ENCODE measurements at places on chromosomes 5 and 9. TPM values are rescaled to one million over a fixed set of nuclear protein-coding genes. Genes with fewer than 3 reads are reported as not detected.

The THBS4 gene
- 65.6 TPM for polyA plus RNA-seq

The GZMA gene
- 0.83 TPM for polyA plus RNA-seq

- no peak for DNase-seq
These were observed 132.4 kb downstream of the EFNA5 start for GRCh38 chr5:107538331-107538730.

GRCh38 chr5:162068412-162068811, 839 bp downstream of the GABRG2 start:
- peak; percentile 16 for DNase-seq

The TMC1 gene
- 0.01 TPM for polyA plus RNA-seq

DNA sequence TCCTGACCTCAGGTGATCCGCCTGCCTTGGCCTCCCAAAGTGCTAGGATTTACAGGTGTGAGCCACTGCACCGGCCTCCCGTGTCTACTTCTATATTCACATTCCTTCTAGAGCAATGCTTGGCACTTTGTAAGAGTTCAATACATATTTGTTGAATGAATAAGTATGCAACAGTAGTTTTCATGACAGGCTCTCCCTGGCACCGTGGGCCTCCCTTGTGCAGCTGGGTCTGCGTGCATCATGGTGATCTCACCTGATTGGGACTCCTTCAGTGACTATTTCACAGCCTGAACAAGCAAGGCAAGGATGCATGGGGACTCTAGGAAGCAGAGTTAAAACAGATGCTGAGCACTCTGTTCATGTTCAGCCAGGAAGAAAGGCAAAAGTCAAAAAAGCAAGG, 6.8 kb upstream of the ZBTB34 start:
- DNase-seq: no peak

DNA sequence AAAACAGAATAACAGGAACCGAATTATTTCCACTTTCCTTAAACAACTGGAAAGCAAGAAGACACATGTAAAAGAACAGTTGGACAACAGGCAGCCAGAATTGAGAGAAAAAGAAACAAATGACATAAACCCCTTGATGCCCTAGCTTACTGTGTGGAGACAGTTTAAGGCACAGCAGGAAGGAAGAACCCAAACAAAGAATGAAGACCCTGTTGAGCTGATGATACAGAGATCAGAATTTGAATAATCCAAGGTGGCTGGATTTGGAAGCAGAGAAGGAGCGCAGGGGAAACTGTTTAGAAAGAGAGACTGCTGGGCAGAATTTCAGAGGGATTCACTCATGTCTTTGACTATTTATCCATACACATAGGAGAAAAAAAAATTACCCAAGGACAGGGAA, 316.3 kb upstream of the POU5F2 start:
- no peak for DNase-seq

The KCNMB1 gene
- polyA plus RNA-seq: 1.2 TPM

DNA sequence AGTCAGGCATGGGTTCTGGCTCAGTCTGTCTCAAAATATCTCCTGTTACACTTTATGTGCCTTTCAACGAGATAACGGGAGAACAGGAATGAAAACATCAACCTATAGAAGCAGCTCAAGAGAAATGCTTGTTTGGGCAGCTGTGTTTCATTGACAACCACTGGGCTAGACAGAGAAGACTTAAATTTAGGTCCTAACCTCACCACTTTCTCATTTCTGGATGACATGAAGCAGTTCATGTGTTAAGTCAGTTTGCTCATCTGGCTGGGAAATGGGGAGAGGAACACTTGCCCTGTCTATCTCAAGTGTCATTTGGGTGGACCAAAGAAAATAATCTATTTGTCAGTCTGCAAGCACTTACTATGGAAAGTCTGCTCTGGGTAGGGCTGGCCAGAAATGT, 66.7 kb upstream of the PCA3 start:
- DNase-seq: no peak

The TEX48 gene
- polyA plus RNA-seq: not detected

- DNase-seq: no peak
These were observed 523.5 kb downstream of the CDH12 start for GRCh38 chr5:22329683-22330082.

GRCh38 chr5:87260604-87261192, 7.0 kb upstream of the RASA1 start:
- DNase-seq: no peak

DNA sequence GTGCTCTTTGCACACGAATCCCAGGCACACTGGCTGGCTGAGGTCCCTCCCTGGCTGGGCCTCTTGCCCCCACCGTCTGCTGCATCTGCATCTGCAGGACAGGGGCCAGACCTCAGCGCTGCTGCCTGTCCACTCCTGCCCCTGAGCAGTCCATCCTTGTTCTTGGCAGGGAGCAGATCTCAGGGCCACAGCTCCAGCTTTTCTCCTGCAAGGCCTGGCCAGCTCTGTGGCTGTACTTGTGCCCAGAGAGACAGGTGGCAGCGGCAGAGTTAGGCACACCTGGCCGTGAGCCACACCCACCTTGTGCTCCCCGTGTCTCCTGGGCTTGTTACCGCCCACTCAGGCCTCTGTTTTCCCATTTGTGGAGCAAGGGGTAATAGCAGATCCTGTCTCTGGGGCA, 13.9 kb downstream of the NEK6 start:
- no peak for DNase-seq

DNA sequence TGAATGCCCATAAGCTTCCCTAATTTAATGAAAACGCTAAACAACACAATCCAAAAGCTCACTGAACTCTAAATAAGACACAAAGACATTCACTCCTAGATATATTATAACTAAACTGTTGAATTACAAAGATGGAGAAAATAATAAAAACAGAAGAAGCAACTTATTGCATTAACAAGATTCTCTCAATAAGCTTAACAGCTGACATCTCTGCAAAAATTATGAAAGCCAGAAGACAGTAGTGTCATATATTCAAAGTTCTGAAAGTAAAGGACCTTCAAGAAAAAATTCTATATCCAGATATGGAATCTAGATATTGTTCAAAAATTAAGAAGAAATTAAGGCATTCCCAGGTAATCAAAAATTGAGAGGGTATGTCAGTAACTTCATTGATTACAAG, 957.8 kb upstream of the TYRP1 start:
- DNase-seq: no peak

DNA sequence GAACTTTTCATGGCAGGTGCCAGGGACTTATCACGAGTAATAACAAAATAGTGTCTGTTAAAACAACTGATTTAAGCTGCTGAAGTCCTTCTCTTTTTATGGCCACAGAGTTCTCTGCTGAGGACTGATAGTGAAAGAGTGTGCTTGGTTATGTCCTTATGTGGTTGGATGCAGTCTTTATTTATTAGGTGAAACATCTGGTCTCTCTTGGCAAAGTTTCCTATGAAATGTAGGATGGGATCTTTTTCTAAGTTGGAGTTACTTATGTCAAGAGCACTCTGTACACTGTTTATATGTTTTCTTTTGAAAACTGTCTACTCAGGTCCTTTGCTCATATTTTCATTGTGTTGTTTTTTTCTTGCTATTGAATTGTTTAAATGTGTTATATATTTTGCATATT, 1816.1 kb upstream of the C9orf72 start:
- no peak for DNase-seq

- no peak for DNase-seq
These were observed 68.9 kb downstream of the PRDM6 start for GRCh38 chr5:123157791-123158581.

DNA sequence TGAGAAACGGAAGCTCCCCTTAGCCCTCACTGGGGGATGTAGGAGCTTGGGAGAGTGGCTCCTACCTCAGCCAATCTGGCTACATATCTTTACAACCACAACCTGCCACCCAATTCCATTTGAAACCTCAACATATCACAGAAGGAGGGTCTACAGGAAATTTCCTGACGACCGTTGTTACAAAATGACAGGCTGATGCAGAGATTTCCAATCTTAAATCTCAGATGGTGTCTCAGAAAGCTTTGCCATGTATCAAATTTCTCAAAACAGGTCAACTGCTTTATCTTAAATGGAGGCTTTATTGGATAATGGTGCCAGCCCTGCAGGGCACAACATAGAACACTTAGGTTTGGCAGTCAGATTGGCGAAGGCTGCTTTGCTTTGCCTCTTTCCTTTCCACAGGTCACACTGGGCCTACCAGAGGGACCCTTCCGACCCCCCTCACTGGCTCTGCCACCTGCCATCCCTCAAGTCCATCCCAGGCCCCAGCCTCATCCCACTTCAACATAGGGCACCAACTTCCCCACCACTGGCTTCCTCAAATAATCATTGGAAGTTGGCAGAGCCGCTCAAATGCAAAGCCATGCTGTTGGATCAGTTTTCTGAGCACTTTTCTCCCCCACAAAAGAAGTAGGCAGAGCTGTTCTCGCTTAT, 11.1 kb upstream of the SPATA31E1 start:
- DNase-seq: no peak

GRCh38 chr5:61186634-61187033, 24.4 kb upstream of the SMIM15 start:
- no peak for DNase-seq

The IL4 gene
- not detected for polyA plus RNA-seq

The FAM153A gene
- polyA plus RNA-seq: 4.3 TPM

- DNase-seq: no peak
These were observed 1.4 kb upstream of the HNRNPH1 start for GRCh38 chr5:179624841-179625271.

The PCDHGB3 gene
- polyA plus RNA-seq: 5.1 TPM

DNA sequence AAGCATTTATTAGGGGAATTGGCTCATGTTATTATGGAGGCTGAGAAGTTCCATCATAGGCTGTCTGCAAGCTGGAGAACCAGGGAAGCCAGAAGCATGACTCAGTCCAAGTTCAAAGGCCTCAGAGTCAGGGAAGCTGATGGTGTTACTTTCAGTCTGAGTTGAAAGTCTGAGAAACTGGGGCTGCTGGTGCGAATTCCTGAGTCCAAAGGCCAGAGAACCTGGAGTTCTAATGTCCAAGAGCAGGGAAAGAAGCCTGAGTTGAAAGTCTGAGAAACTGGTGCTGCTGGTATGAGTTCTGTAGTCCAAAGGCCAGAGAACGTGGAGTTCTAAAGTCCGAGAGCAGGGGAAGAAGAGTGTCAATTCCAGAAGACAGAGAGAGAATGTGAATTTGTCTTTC, 641.1 kb downstream of the ISL1 start:
- DNase-seq: no peak

The LHX2 gene
- polyA plus RNA-seq: 0.37 TPM

- DNase-seq: no peak
These were observed 1.0 kb downstream of the NREP start for GRCh38 chr5:111755942-111756381.

GRCh38 chr5:91211997-91212713, 171.0 kb downstream of the ARRDC3 start:
- no peak for DNase-seq

- DNase-seq: no peak
These were observed 138.9 kb upstream of the MSX2 start for GRCh38 chr5:174585472-174585871.

DNA sequence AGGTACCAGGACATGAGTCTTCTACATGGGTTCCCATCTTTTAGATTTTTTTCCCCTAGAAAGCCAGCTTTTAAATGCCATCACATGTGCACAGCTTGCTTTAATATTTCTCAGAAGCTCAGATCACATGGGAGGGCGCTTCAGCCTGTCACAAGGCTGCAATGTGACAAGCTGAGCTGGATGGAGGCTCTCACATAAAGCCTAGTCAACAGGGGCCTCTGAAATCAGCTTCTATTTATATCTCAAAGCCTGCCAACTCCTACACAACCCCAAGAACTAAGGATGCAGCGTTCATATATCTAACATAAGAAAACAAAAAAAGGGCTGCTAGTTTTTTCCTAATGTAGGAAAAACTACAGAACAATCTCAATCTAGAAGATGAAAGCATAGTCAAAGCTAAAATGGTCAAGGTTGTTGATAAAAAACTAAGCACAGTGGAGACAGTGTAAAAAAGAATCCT, 2.3 kb downstream of the ZFAND5 start:
- peak; percentile 82 for DNase-seq

DNA sequence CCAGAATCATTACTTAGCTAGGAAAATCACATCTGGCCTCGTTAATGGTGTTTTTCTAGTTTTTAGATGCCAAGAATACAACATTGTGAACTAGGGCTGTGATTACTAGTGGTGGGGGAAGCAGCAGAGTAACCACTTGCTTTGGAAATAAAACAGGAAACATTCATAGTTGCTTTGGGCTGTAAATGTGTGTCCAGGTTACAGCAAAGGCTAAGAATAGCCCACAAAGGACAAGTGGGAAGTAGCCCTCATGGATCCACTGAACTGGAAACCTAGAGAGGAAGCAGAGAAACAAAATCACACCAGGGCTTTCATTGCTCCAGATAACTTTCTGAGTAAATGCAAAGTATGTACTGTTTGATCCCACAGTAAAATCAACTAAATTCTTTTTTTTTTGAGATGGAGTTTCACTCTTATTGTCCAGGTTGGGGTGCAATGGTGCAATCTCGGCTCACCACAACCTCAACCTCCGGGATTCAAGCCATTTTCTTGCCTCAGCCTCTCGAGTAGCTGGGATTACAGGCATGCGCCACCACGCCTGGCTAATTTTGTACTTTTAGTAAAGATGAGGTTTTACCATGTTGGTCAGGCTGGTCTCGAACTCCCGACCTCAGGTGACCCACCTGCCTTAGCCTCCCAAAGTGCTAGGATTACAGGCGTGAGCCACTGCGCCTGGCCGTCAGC, 56.2 kb upstream of the TNFSF15 start:
- DNase-seq: no peak

DNA sequence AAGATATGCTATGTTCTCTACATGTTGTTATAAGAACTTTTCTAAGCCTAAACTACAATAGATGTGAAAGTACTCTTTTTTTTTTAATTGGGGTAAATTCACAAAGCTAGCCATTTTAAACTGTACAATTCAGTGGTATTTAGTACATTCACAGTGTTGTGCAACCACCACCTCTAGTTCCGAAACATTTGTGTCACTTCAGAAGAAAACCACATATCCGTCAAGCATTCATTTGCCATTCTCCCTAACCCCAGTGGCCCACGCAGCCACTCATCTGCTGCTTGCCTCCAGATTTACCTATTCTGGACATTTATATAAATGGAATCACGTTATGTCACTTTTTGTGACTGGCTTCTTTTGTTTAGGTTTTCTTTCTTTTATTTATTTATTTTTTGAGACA, 43.1 kb downstream of the SPTAN1 start:
- DNase-seq: no peak

GRCh38 chr5:36028816-36029465, 37.7 kb downstream of the UGT3A2 start:
- DNase-seq: no peak

DNA sequence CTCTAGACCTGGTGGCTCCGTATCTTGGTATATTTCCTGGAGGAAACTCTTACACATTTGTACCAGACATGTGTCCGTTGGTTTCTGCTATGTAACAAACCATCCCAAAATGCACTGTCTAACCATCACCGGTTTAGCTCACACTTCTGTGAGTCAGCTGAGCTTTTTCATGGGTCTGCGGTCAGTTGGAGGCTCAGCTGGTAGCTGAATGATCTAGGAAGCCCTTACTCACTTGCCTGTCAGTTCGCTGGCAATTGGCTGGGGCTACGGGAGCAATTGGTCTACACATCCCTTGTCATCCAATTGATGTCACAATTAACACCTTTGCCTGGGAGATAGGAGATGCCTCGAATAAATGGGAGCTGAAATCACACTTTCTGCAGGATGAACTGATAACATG, 11.6 kb upstream of the WHRN start:
- DNase-seq: no peak

The RASEF gene
- polyA plus RNA-seq: not detected

The BNC2 gene
- polyA plus RNA-seq: 0.49 TPM

The VLDLR gene
- polyA plus RNA-seq: 23.0 TPM
